G401 (cell line): ENCODE measurements at places on chromosomes 12 and 14.

DNA sequence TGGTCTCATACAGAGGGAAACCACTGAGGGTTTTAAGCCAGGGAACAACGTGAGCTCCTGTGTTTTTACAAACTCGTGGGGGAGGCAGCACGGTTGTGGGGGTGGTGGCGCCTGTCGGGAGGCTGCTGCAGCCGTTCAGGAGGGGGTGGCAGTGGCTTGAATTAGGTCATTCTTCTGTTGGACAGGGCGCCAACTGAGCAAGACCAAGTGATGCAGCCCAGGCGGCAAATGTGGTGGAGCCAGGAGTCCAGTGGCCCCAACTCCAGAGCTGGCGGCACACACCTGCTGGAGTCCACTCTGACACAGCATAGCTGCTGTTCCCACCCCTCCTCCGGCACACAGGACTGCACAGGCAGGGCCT, 27.8 kb downstream of the FBRSL1 start:
- DNase-seq, result peak; percentile 15

- DNase-seq, result no peak
Observed at GRCh38 chr14:57634335-57634734, 140.7 kb upstream of the CCDC198 start.

- peak; percentile 55 for DNase-seq
Observed at GRCh38 chr12:69833696-69834095, 8.7 kb downstream of the MYRFL start.

DNA sequence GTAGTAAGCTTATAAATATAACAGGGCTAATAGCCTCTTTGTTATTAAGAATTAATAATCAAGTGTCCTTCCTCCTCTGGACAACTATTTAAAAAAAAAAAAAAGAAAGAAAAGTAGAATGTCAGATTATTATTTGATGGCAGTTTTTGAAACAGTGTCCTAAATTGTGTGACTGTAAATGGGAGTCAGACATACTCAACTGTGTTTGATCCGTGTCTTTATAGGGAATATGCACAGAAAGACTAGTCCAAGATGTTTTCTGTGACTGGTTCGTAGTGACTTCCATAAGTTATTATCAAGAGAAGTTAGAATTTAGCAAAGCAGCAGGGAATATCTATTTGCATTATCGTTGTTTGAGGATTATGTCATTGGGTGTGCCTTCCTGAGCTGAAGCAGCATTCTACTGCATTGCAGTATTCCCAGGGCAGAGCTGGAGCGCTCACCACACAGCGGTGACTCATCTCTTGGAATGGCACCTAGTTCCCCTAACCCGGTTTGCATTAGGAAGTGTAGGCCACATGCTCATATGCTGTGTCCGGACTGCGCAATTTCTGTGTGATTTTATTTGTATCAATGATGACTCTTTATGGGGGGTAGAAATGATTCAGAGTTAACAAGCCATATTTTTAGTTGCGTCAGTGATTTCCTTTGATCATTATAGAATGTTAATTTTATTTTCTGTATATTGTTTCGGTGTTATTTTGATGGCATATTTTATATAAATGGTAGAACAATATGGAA, 7.9 kb downstream of the DYNC1H1 start:
- DNase-seq, result peak; percentile 95

GRCh38 chr12:29149691-29150281, 708 bp downstream of the FAR2 start:
- DNase-seq, result peak; percentile 26

DNA sequence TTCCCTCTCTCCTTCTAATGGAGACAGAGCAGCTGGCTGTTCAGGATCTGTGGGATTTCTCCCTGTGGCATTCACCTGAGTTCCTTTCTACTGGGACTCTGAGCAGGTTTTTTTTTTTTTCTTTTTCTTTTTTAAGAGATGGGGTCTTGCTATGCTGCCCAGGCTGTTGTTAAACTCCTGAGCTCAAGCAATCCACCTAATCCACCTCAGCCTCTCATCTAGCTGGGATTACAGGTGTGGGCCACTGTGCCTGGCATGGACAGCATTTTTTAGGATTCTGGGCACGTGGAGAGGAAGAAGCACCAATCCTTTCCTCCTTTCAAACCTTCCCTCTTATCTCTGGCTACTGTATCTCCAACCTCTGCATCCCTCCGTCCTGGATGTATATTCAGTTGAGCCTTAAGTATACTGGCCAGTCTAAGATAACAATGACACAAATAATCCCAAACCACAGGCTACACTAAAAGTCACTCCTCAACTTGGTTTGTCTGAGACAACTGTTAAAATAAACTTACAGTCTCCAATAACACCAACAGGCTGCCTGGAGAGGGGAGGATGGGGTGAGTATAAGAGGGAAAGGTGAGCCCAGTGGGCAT, 16.4 kb upstream of the CELA1 start:
- DNase-seq, result no peak

- DNase-seq, result no peak
Observed at GRCh38 chr14:61516118-61516743, 179.1 kb upstream of the HIF1A start.

- DNase-seq, result no peak
Observed at GRCh38 chr14:70004791-70005190, 125.6 kb downstream of the SMOC1 start.

- DNase-seq, result no peak
Observed at GRCh38 chr14:85461432-85462133, 68.4 kb upstream of the FLRT2 start.

- no peak for DNase-seq
Observed at GRCh38 chr12:1398673-1399072, 195.7 kb downstream of the FBXL14 start.

GRCh38 chr12:48815126-48816110, 2.9 kb upstream of the CACNB3 start:
- peak; percentile 91 for DNase-seq

GRCh38 chr12:93072340-93072739, 143.2 kb upstream of the EEA1 start:
- no peak for DNase-seq

DNA sequence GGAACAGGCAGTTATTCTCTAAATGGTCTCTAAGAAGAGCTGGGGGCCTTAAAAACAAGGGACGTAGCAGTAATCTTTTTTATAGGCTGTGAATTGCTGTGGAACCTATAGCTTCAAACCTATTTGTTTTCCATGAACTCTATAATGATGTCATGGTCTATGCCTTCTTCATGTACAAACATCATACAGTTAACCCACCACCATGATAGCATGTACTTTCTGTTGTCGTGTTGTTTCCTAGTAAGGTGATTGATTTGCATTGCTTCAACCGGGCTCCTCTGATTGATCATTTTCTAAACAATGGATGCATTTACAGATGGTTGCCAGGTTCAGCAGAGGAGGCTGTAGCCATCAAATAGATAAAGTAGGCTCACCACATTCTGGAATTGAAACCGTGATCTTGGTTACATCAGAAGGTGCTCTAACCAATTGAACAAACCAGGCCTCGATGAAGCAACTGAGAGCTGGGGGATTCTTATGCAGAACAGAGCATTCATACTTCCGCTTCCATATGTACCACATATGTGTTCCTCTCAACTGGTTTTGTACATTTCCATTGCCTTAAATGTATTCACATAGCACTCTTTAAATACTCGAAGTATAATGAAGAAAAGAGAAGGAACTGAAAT, 25.6 kb upstream of the PCNX1 start:
- DNase-seq, result no peak

GRCh38 chr12:90969346-90969745, 14.4 kb upstream of the CCER1 start:
- DNase-seq, result no peak

- DNase-seq, result no peak
Observed at GRCh38 chr14:89675590-89675989, 258.6 kb upstream of the FOXN3 start.

- DNase-seq, result no peak
Observed at GRCh38 chr12:61739925-61740324, 520.3 kb upstream of the USP15 start.

DNA sequence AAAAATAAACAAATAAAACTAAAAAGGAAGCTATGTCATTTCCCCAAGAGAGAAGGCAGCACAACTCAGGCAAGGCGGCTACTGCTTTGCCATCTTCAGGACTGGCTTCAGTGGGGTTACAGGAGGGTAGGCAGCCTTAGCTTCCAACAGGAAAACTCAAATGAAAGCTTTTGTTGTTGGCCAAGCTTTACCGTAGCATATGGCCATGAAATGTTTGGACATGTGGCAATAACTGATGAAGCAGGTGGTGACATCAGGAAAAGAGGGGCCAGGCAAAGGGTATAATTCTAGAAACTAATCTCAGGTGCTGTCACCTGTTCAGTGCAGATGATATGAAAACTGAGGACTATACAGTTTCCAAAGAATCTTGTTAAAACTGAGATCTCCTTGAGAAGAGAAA, 22.8 kb upstream of the NPFF start:
- peak; percentile 98 for DNase-seq

DNA sequence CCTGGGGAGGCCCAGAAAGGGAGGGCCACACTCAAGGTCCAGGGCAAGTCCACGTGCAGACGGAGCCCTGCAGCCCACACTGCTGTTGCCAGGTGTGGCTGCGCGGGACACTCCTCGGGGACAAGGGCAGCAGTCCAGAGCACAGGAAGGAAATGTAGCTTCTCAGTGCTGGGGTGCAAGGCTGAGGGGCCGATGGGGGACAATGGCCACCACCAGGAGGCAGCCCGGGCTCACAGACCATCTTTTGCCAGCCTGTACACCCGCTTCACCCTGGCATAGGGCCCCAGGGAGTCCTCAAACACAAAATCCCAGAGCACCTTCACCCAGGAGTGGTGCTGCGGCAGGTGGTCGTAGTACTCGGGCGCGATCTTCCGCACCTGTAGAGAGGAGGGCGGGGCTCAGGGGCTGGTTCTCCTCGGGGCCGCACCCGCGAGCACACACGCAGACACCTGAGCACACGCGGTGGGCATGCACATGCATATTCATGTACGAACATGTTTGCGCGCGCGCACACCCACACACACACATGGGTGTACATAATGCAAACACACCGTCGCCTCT, 12.8 kb downstream of the DEGS2 start:
- DNase-seq, result no peak

DNA sequence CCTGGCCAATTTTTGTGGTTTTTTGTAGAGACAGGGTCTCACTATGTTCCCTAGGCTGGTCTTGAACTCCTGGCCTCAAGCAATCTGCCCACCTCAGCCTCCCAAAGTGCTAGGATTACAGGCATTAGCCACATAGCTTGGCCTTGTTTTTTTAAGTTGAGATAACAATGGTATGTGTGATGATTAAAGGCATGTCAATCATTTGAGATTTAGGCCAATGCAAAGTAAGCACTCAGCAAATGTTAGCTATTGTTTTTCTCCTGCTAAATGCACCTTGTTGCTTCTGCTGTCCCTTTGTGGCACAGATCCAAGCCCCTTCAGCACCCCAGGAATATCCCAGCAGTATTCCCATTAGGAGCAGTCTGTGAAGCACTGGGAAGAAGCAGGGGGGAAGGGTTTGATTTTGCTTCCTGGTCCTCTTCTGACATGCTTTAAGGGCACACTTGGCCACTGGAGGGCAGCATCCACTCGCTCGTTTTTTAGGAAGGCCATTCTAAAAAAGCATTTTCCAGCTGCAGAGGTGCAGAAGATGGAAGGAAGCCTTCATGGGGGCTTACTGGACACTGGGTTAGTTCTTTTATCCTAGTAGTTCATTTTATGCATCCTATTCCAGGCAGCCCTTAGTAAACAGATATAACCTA, 70.2 kb upstream of the ZFP36L1 start:
- peak; percentile 82 for DNase-seq

DNA sequence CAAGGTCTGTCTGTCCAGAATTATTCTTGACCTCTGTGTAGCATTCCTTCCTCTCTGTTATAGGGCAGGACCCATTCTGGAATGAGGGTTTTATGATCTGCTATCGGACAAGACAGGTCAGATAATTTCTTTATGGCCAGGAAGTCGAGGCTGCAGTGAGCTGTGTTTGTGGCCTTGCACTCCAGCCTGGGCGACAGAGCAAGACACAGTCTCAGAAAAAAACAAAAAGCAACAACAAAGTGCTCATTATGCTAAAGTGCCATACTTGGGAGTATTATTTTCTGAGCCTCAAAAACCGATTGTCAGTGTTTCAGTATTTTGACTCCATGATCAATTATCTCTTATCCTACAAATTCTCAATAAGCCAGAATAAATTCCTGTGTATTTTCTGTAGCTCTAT, 4.1 kb downstream of the CIPC start:
- peak; percentile 11 for DNase-seq

DNA sequence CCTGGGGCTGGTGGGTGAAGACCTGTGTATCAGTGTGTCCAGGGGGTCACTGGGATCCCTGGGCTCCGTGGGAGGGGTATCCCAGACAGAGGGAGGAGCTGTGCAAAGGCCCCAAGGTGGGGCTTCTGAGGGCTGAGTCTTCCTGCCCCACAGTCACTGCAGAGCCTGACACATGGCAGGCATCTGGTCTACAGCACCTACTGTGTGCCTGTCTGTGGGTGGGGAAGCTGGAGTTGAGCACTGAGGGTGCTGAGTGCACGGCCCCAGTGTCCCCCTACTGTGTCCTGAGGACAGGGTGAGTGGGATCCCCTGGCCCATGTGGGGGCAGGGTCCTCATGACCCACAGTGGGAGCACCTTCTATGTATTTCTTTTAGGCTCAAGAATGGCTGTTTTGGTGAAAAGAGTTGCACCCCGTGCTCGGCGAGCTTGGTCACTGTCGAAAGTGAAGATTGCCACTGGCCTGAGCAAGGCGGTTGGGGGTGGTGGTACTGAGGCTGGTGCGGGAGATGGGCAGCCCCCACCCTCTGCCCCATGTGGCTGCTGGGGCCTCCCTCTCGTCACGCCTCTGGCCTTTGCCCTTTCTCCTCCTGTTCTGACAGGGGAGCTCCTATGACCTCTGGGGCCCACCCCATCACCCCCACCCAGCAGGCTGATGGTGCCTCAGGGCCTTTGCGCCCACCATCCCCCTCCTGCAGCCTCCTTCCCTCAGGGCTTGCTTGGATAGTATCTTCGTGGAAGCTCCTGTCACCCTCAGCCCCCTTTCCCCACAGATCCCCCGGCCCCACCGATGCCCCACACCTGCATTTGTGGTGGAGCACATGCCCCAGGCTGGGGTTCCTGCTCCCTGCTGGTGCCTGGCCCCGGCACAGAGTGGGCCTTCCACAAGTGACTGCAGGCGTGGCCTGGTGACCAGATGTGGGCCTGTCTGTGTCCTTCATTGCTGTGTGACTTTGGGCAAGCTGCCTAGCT, 55.8 kb downstream of the BEGAIN start:
- no peak for DNase-seq

DNA sequence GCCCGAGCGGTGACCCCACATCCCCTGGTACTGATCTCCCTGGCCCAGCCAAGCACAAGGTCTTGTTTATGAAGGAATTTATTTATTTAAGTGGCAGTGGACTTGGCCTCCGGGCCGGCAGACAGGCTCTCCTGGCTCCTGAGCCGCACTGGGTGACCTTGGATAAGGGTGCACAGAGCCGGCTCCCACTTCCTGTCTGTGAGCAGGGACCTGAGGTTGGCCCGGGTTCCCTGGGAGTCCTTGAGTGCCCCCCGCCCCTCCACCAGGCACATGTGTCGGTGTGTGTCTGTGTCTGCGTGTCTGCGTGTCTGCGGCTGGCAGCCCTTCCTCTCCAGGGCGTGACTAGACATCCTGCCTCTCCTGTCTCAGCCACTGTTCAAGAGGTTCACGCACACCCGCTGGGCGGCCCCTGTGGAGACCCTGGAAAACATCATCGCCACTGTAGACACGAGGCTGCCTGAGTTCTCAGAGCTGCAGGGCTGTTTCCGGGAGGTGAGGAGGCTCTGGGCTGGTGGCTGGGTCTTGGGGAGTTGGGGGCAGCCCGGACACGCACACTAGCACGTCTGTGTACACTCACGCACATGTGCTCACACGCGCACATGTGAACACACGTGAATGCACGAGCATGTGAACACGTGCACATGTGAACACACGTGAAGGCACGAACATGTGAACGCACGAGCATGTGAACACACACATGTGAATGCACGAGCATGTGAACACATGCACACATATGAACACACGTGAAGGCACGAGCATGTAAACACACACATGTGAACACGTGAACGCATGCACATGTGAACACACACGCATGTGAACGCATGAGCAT, 9.3 kb downstream of the TNFAIP2 start:
- DNase-seq, result no peak
